Stimulated activated CD4-positive, alpha-beta T cell treated with anti-CD3 and anti-CD28 coated beads, Interleukin-1b, Interleukin-23, amount 100 ng/mL, for 4 hours (primary cell): ENCODE measurements at places on chromosomes 11 and 22.

DNA sequence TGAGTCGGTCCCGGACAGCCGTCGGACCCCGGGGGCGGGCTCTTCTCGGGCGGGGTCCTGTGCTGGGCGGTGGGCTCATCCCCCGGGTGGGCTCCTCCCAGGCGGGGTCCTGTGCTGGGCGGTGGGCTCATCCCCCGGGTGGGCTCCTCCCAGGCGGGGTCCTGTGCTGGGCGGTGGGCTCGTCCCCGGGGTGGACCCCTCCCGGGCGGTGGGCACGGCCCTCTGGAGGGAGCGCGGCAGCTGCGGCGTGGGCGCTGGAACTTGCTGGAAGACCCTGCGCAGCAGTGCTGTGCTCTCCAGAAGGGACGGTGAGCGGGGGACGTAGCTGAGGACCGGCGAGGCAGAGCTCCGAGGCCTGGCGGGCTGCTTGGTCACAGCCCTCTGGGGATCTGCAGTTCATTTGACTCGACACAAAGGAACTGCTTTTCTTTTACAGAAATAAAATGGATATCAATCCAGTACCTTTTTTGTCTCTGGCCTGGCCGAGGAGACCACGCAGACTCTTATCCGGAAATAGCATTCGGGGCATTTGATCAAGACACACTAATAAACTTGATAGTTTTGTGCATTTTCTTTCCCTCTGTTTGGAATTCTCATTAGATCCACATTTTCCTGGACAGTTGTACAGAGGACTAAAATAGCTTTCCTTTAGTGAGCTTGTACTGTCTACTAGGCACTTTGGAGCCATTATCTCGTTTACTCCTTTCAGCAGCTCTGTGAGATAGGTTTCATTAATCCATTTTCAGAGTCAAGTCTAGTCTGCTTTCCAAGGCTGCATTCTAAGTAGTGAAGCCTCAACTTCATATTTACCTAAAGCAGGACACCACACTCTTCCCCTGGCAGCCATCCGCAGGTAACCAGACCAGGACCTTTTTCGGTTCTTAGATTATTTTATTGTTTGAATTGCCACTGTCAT is 812 bp downstream of the JAM3 start:
- DNase-seq, result no peak

GRCh38 chr11:70587075-70587389 is 188.7 kb downstream of the CTTN start:
- no peak for DNase-seq

DNA sequence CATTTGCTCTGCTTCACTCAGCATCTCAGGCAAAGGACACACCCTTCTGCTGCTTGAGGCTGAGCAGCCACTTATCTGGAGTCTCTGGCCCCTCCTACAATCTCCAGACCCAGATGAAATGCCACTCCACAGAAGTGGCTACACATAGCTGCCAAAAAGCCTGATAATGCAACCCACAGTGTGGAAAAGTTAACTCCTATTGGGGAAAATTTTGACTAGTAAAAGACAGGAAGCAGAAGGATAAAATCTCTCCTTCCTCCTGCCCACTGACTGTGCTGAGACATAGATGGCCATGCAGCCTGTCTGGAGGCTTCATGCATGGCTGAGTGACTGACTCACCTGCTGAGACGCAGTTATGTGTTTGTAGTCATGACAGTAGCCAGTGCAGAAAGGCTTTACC is 92.3 kb upstream of the TEAD1 start:
- DNase-seq, result no peak

- no peak for DNase-seq
These were observed 58.2 kb downstream of the RBX1 start for GRCh38 chr22:41009222-41009948.

GRCh38 chr22:39098026-39098425 is 982 bp downstream of the APOBEC3H start:
- no peak for DNase-seq

DNA sequence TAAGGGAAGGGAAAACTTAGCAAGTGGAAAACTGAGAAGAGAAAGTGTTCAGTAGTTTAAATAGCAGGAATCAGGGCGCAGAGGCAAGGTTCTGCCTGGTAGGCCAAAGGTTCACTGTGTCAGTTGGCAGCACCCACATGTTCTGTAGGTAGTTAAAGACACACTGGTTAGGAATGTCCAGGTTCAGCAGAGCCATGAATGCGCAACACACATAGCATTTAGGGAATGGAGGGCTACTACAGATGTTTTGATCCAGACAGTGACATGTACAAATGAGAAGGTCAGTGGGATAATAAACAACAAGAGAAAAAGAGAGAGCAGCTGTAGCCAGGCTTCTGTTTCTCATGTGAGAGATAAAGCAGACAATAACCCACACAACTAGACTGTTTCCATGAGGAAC is 56.2 kb upstream of the ARHGAP42 start:
- DNase-seq, result no peak

GRCh38 chr11:66133216-66133775 is 63.2 kb downstream of the PACS1 start:
- DNase-seq, result no peak

GRCh38 chr11:14411818-14412217 is 52.8 kb upstream of the RRAS2 start:
- no peak for DNase-seq

GRCh38 chr22:23248583-23248982 is 68.3 kb downstream of the BCR start:
- DNase-seq, result no peak

- DNase-seq, result no peak
These were observed 138.7 kb downstream of the SOX6 start for GRCh38 chr11:16217631-16218030.

GRCh38 chr11:2178906-2179494 is 7.4 kb upstream of the TH start:
- no peak for DNase-seq

DNA sequence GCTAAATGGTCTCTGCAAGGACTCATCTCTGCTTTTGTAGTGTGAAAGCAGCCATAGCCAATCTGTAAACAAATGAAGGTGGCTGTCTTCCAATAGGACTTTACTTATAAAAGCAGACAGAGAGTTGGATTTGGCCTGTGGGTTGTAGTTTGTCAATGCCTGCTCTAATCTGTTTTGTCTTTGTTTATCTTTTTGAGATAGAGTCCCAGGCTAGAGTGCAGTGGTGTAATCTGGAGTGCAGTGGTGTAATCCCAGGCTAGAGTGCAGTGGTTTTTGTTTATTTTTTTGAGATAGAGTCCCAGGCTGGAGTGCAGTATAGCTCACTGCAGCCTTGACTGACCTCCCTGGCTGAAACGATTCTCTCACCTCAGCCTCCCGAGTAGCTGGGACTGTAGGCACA is 8.6 kb downstream of the PPP6R3 start:
- DNase-seq, result no peak

DNA sequence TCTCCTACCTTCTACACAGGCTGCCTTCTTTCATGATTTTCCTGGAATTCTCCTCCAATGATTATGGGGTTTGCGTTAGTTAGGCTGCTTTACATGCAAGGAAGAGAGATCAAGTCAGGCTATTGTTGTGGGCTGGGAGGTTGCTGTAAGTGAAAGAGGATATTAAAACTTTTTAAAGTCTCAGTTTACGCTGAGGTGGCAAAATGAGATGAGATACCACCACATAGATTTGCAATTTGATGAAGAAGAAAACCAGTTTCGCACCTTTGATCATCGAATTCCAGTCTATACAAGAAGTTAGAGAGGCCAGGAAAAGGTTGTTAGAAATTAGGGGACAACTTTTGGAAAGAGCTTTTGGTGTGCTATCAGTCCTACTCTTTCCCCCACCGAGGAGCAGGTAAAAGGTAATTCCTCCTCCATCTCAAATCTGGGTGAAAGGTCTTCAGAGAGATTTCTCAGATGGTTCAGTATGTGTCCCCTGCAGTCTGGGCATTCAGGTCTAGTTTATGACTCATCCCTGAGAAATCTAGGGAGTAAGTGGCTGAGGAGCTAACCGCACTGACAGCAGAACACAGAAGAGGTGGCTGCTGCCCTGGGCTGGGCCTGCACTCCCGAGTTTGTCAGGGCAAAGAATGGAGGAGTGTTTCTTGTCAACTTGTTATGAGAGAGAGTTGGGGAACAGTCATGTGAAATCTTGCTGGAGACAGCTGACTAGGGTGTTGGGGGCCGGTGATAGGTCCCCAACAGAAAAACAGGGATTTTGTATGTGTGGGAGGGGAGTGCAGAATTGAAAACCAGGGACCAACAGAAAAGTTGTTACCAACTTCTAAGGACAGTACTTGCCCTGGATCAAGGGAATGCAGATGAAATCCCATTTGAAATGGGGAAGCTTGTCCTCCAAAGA is 34.7 kb downstream of the CCDC83 start:
- no peak for DNase-seq

DNA sequence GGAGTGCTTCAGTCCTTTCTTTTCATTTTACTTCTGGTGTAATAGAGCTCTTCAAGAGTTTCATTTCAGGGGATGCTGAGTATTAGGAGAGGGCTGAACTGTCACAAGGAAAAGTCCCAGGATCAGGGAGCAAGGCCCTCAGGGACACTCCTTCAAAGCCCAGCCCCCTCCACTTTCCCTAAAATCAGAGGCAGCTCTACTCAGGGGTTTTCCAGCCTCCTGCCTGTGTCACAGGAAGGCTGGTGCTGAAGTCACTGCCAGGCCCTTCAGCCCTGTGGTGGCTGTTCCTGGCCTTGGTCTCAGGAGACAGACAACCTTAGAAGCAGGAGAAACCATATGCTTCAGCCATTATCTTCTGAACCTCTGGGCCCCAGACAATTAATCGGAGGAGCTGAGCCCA is 36.4 kb upstream of the KIRREL3 start:
- no peak for DNase-seq

DNA sequence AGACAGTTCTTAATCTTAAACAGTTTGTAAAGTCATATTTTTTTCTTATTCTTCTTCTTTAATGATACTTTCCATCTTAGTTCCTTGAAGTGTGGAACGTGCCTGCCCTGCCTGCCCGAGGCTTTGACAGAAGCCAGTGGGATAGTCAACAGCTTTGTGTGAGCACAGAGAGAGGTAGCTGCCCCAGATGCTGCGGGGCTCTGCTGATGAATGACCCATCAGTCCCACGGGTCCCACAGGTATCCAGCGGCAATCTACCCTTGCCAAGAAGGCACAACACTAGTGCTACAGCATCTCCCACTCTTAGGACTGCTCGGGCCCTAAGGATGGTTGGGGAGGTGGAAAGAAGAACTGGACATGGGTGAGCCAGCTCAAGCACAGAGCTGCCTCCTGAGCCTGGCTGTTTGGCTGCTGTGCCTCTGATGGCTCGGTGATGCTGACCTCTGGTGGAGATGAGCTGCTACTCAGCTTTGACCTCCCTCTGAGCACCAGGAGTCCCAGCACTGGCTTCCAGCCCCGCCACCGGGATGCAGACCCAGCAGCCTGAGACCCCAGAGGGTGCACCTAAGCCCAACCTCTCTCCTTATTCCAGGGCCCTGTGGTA is 11.8 kb upstream of the APLNR start:
- no peak for DNase-seq

GRCh38 chr11:57353852-57354251 is 15.7 kb downstream of the P2RX3 start:
- no peak for DNase-seq

DNA sequence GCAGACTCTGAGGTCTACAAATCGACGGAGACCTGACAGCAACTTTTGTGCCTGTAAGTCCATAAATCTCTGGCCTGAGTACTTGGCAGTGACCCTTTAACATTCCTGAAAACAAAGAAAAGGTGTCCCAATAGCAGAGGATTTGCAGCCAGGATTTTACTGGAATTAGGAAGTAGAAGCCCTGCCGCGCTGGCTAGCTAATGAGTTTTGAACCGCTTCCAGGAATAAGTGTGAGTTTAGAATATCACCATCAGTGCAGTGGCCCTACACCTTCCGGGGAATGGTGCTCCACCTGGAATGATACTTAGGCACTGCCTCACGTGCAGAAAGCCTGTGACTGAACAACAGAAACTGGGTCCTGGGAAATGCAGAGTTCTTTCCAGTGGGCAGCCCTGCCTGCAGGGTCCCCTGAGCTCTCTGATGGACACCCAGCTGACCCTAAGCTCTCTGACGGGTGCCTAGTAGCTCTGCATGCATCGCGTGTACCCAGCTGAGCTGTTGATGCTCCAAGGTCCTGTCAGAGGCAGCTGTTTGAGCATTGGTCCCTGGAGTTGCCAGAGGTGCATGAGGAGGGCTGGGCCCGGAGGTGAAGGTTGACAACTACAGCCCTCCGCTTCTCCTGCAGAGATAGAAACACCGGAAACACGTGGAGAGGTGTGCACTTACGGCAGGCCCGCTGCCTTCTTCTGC is 380.9 kb downstream of the TBC1D22A start:
- no peak for DNase-seq

- no peak for DNase-seq
These were observed 20.3 kb downstream of the GTPBP1 start for GRCh38 chr22:38725900-38726655.

- no peak for DNase-seq
These were observed 38.8 kb upstream of the MUC5AC start for GRCh38 chr11:1118755-1119603.

GRCh38 chr11:66996609-66997273 is 21.6 kb downstream of the C11orf86 start:
- no peak for DNase-seq

- DNase-seq, result no peak
These were observed 1066.9 kb downstream of the BRD1 start for GRCh38 chr22:48760481-48761390.

GRCh38 chr22:49600468-49600867 is 227.2 kb downstream of the BRD1 start:
- no peak for DNase-seq

DNA sequence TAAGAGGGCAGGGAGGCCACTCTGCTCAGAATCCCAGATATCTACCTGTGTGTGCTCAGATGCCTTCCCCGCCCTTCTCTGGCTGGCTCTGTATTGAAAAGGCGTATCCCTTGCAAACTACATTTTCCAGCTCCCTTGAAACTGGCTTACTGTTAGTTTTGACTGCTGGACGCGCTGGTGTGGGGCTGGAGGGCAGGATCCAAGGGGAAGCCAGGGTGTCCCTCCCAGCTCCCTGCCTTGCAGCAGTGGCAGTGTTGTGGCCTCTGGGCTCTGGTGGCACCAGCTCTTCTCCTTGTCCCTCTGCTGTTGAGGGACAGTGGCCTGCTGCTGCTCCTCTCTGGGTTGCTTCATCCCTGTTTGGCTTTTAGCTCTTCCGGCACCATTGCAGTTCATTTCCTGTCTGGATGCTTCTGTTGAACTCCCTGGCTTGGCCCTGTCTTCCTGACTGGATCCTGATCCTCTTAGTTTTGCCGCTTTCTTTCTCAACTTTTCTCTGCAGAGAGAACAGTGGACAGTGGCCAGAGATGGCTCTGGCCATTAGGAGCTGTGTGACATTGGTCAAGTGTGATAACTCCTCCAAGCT is 107.1 kb upstream of the PARVA start:
- no peak for DNase-seq

- DNase-seq, result no peak
These were observed 1077.4 kb downstream of the BRD1 start for GRCh38 chr22:48750282-48750681.
